Myocyte (in vitro differentiated cells): ENCODE measurements at places on chromosomes 12 and 14. TPM values are rescaled to one million over a fixed set of nuclear protein-coding genes. Genes with fewer than 3 reads are reported as not detected.

GRCh38 chr12:31906557-31907301, 52.5 kb upstream of the RESF1 start:
- DNase-seq: no peak

The CFAP73 gene
- total RNA-seq: not detected in 2 replicates

GRCh38 chr14:104135121-104135903, 3.1 kb upstream of the KIF26A start:
- peak; percentile 20 for DNase-seq

GRCh38 chr14:73977896-73978295, 27.8 kb downstream of the COQ6 start:
- no peak for DNase-seq

The ALDH1L2 gene
- 11.3 and 13.4 TPM in 2 replicates for total RNA-seq

DNA sequence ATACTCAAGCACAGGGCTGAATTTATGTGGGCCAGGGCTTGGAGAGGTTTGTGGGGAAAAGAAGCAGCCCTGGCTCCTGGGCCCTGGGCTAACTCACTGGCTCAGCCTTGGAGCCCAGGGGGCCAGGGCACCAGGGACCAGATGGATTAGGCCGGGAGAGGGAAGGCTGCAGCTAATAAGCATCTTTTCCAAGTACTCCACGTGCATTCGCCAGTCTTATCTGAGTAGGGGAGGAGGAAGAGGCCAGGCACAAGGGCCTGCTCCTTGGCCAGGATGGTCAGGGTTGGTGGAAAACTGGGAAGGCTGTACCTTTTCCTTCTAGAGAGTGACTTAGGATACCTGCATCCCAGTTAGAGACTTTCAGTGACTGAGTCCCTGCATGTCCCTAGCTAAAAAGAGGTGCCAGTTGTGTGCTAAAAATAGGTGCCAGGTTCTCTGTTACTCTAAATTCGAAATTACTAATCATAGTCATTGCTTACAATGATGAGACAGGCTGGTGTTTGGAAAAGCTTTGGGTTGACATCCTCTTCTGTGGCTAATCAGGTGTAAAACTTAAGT, 1.3 kb downstream of the GLRX5 start:
- no peak for DNase-seq

The RERGL gene
- not detected in 2 replicates for total RNA-seq

- no peak for DNase-seq
Observed at GRCh38 chr12:93749515-93749914, 72.3 kb downstream of the CRADD start.

DNA sequence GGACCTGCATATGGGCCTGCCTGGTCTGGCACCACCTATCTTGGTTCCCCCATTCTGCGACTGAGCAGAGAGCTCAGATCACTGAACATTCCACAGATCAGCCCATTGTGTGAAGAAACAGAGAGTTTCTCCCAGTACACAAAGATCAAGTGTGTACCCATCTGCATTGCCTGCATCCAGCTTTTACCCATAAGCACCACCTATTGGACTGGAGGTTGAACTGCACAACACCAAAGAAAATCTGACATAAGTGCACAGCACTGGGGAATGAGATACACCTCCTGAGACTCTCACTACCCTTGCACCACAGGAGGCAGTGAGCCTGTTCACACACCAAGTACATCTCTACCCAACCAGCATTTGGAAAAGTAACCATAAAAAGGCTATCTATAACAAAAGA, 362.6 kb upstream of the CLEC14A start:
- no peak for DNase-seq
